Epithelial cell of esophagus (primary cell): ENCODE measurements at places on chromosomes 6 and 20.
A peak's percentile ranks its signal among the peaks of the same experiment; 100 is the strongest.

DNA sequence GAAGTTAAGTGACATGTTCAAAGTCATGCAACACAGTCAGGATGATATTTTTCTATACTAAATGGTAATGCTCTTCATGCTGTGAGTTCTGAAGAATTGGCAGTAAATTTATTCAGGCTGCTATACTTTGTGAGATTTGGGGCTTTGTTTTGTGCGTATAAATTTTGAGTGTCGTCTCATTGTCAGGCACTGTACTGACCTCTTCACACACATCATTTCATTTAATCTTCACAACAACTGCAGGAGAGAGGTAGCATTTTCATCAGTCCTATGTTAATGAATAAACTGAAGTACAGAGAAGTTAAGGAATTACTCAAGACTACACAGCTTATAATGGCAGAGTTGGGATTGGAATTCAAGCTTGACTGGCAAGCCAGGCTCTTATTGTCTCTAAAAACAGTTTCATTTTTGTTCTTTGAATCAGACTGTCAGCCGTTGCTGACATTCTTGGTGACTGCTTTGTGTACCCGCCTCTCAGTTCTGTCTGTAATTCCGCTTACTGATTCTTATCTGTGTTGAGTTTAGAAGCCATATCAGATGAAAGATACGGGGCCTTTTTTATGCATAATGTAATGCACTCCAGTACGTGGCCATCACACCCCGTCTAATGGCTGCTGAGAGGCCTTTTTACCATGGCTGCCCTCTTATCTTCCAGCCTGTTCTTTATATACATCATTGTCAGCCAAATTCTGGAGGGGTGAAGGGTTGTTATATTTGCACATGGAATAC, 274.9 kb downstream of the UTRN start:
- no peak for DNase-seq

DNA sequence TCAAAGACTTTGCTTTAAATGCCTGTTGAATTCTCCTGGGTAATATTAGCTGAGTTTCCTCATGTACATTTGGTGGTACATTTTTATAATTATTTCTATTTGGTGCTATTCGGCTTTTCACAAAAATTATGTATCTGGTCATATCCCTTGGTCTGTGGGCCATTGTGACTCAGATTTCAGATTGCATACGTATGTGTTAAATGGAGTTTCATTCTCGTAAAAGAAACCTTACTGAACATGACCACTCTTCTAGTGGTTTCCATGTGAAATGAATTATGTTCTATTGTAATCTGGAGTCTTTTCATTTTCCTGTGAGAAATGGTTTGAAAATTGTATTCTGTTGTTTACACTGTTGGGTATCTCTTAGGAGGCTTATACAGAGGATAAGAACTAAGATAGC, 386.2 kb upstream of the FLRT3 start:
- DNase-seq = no peak

GRCh38 chr6:52139985-52140680, 46.0 kb upstream of the IL17A start:
- no peak for DNase-seq

- no peak for DNase-seq
These were observed 61.4 kb upstream of the ASIP start for GRCh38 chr20:34179637-34180360.

- no peak for DNase-seq
These were observed 16.8 kb downstream of the SLC17A9 start for GRCh38 chr20:62969179-62969760.

DNA sequence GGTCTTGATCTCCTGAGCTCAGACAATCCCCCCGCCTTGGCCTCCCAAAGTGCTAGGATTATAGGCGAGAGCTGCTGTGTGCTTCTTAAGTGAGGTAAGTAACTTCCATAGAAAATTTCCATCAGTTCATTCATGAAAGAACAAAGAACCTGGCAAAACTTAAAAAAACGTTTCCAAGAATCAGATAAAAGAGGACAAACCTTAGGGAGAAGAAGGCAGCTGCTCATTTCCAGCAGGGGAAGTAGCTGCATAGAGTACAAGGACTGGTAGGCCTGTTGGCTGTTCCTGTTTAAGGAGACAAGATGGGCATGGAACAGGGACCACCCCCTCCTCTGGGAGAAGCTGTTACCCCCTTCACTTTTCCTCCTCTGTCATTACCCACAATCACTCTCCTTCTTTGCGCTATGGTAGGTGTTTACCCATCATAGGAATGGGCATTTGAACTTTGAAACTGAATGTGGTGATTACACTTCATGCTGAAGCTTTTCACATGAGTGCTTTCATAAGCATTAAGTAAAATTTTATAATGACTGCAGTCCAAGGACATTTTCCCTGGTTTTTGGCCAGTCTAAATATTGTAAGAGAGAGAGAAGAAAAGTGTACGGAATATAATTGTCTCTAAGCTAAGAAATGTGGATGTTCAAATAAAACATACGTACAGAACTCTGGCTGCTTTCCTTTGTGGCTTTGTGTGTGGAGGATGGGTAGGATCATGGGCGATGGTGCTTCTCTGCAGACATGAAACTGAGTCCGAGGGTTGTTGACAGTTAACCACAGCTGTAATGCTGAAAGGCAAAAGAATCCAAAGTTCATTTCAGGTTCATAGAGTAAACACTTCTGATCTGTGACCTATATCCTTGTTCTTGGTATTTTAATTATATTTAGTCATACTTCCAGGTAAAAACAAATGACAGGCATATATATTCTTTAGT, 56.4 kb downstream of the CCN2 start:
- DNase-seq = no peak

DNA sequence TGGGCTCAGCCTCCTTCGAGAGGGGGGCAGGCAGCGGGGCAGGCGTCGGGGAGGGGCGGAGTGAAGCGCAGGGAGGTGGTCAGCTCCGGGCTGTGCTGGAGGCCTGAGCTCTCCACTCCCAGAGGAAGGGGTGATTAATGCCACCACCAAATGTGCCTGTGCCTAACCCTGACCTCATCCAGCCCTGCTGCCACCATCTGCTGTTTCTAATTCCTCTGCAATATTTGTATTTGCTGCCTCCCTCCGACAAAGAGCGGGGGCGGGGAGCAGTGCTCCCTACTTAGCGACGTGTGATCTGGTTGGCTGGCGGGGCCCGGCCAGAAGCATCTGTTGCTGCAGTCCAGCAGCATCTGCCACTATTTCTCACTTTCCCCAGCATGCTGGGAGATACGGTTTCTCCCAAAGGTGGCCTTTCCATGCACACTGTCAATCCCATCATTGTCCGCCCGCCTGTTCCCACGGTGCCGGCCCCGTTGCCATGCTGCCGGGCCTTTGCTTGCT, 47.0 kb downstream of the DLL1 start:
- DNase-seq = no peak

DNA sequence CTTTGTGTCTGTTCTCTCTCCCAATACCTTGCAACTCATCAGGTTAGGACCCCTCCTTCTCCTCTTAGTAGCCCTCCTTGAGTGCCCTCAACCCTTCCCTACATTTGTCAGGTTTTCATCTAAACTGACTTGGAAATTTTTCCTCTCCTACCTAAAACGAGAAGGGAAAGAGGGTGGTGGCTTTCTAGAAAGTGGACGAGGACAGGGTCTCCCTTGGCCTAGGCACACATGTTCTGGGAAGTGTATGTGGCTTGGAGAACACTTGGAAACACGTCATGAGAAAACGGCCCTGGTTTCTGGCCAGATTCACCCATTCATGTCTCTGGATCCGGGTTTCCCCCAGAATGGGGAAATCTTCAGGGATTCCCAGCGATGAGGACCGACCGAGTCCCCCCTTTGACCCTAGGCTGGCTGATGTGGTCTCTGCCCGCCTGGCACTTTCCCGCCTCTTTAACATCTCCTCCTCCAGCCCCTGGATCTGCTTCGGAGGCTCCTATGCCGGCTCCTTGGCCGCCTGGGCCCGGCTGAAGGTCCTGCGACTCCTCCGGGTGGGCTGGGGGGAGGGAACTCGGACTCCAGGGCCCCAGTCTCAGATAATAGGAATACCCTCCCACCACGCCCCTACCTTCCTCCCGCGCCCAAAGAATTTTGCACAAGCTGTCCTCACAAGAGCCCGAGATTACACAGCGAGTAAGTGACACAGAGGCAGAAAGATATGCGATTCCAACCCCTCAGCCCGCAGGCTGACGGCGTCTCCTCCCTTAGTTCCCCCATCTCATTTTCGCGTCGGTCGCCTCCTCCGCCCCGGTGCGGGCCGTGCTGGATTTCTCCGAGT, 3.0 kb downstream of the PRSS16 start:
- DNase-seq = no peak

DNA sequence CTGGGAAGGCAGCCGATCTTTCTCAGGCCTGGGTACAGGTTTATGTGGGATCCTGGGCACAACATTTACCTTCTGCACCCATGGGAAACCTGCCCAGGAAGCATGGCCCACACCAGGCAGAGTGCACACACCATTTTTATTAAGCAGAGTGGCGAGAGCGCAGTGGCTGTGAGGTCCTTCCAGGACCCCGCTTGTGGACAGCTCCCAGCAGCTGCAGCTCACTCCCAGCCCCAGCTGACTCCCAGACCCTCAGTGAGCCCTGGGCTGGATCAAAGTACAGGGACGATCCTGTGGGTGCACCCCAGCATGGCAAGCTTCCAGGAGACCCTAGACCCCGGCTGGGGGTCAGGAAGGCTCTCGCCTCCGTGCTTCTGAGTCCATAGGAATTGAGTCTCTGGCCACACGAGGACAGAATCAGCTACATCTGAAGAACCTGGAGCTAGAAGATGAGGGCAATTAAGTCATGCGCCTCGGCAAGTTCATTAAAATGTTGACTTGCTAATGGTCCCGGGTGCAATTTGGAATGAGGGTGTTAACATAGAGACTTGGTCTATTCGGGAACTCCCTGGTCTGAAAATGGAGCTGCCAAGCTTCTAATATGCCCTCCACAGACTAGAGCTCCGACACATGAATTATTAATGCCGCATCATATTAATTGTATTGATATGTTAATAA, 65.4 kb upstream of the SLCO4A1 start:
- peak; percentile 30 for DNase-seq

GRCh38 chr6:105797286-105797979, 288.7 kb upstream of the PRDM1 start:
- DNase-seq = peak; percentile 62

- no peak for DNase-seq
These were observed 5.9 kb downstream of the RNASET2 start for GRCh38 chr6:166950443-166950821.

GRCh38 chr20:8144282-8145245, 12.5 kb downstream of the PLCB1 start:
- DNase-seq = peak; percentile 8

- DNase-seq = no peak
These were observed 3.7 kb downstream of the SCGN start for GRCh38 chr6:25655723-25656122.

DNA sequence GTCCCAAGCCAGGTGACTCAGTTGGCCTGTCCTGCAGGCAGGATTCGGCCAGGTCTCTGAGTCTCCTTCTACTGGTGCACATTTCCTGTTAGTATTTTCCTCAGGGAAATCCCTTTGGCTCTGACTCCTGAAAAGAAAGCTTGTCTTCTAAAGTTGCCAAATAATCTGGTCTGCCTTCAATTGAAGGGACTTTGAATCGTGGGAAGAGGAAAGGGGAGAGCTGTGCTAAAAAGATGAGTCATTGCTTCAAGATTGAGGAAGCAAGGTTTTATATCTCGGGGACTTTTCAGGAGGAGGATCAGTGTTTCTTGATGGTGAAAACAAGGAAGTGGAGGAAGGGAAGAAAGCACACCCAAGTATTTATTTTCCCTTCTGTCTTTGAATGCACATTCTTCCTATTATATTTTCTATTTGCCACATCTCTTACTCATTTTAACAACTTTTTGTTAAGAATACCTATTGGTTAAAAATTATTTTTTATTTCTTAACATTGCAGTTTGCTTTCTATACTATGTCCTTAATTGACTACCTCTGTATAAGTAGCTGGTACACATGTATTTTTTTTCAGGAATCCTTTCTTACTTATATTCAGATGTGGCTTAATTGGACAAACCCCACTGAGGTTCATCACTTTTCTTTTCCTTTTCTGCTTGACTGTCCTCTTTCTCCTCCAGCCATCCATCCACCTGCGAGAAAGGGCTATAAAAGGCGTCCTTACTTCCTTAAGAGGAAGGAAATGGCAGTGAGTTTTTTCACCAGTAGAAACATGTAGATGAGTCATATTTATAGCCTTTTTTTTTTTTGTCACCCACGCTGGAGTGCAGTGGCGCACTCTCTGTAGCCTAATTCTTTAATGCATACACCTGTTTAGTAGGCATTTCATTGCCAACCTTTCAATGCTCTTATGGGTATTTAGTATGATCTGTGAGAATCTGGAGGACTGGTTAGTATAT, 15.0 kb upstream of the IFNGR1 start:
- DNase-seq = peak; percentile 91

DNA sequence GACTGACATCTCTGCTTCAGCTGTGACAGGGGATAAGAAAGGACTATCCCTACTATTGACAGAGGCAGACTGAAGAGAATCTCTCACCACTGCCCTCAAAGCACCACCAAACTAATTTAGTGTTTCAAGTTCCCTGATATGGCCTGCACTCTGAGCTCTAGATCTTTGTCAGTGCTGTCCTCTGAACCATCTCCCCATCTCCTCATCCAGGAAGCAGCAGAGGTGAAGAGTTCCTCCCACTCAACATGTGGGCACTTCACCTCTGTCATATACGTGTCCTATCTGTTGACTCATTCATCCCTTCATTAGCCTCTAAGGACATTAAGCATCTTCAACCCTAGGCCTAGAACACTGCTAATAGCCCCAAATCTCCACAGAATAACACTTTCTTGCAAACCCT, 14.1 kb downstream of the FAM210B start:
- no peak for DNase-seq

DNA sequence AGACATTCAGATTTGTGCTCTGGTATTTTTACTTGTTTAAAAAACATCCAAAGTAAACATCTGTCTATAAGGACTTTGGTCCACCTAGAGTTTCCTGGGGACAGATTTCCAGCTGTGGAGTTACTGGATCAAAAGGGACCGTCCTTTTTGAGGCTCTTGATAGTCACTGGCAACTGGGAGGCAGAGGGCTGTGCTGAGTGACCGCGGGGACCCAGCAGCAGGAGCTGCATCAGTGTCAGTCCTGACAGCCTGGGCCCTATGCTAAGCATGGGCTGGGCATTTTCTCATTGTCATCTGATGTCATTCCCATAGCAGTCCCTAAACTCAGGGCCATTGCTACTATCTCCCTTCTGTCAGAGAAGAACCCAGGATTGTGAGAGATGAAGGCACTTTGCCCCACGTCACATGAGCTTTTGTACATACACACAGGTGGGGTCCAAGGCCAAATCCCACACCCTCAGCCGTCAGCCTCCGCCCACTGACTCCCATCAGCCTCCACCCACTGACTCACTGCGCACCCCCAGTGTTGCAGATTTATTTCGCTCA, 293.8 kb downstream of the TAF4 start:
- no peak for DNase-seq

DNA sequence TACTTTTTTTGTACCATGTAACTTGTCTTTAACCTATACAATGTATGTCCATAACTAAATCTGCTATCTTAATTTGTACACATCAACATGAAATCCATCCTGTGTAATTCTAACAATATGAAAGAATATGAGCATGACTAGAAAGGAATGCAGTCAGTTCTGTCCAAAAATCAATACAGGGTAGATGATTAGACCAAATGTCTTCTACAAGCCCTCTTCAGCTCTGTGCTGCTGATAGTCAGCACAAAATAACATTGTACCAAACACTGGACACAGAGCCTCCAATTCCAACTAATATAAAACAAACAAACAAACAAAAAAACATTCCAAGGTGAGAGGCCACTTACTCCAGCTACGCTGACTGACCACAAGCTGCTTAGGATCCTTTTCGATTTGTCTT, 301.4 kb upstream of the IRAK1BP1 start:
- DNase-seq = no peak
